ENCODE measurements at places on chromosomes 16 and 17.

- no peak for DNase-seq
Measured at GRCh38 chr17:7717756-7718350, 309 bp downstream of the DNAH2 start.

DNA sequence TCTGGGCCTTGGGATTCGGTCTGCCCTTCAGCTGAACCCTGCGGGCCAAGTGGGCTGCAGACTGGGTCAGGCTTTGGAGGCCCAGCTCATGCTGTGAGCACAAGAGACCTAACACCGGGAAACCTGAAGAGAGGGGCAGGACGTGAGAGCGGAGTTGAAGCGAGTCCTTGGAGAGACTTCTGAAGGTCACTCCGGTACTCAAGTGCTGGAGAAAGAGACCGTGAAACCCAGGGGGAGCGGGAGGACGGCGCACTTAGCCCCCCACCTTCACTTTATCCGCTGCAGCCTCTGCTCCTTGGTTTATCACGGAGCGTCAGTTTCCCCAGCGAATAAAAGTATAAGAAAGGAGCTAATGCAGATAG is 361 bp downstream of the UQCRC2 start:
- no peak for DNase-seq

- DNase-seq: no peak
Measured at GRCh38 chr16:11180489-11180888, 75.5 kb downstream of the SOCS1 start.

DNA sequence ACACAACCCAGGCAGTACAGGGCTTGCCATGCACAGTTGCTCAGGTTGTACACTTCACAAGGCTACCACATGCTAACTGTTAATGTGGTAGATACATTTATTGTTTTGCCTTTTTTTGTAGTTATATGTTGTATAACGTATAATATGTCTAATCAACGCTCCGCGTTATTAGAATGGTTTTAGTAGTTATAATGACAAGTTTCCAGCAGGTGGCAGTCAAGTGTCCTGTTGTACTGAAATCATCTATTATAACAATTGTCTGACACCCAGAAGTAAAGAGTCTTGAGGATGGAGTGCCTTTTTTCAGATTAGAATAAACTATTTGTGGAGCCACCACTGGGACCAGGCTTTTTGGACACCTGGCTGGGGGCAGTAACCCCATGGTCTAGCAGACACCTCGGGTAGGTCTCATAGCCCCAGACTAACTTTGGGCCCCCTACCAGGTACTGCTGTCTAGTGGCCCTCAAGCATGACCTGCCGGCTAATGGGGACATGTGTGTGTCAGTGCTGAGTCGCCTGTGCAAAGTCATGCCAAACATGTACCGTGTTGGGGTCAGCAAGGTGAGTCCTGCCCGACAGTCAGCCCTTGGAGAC is 32.8 kb downstream of the MYO15A start:
- DNase-seq: no peak

DNA sequence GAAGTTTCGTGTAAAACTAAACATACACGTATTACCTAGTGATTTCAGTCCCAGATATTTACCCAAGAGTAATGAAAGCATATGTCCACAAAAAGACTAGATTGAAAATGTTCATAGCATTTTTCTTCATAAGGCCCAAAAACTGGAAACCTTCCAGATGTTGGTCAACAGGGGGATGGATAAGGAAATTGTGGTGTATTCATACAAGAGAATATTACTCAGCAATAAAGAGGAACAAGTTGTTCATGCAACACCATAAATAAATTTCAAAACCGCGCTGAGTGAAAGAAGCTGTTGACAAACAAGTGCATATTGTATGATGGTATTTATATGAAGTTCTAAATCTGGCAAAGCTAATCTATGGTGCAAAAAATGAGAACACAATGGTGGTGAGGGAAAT is 54.1 kb upstream of the NFAT5 start:
- no peak for DNase-seq

- DNase-seq: no peak
Measured at GRCh38 chr16:85029408-85029784, 1.8 kb downstream of the KIAA0513 start.

DNA sequence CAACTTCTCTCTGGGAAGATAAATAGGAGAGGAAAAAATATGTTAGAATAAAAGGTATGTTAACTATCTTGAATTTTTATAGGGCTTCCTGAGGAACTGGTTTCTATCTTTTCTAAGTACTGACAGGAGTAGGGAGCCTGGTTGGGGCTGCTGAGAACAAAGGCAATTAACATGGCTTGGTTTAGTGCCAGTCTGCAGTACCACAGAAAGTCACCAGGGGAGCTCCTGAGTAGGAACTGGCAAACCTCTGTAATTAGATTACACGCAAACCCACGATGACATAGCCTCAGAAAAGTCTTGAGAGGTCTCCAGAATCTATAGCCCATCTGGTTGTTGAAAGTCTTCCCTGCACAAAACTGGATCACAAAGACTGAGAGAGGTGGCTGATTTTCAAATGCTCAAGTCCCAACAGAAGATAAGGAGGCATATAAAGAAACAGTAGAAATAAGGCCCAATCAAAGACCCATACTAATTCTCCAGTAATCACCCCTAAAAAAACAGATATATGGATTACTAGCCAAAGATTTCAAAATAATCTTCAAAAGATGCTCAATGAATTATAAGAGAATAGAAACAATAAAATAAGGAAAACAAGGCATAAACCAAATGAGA is 11.7 kb upstream of the CNTNAP4 start:
- no peak for DNase-seq

GRCh38 chr16:3971261-3971660 is 90.7 kb upstream of the CREBBP start:
- no peak for DNase-seq

DNA sequence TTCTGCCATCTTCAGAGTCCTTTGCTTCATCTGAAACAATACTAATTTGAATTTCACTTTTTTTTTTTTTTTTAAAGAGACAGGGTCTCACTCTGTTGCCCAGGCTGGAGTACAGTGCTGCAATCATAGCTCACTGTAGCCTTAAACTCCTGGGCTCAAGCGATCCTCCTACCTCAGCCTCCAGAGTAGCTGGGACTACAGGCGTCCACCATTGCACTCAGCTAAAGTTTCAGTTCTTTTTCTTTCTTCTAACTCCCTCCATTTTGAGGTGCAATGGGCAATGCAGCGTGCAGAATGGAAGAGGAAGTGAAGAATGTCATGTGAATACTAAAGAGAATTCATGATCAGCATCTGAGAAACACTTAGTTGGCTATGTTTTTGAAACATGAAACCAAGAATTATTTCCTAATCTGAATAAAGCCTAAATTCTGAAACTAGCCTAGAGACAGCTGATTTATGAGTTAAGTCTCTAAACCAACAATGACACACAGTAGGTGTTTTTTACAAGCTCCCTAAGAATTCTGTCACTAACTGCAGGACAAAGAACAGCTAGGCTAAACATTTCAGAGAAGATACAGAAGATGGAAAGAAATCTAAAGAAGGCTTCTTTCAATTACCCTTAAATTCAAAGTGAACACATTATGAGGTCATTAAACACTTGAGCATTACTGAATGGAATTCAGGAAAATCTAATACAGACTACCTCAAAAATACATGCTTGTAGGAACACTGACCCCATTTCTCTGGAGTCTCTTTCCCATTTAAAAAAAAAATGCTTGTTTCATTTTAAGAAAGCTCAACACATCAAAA is 21.0 kb downstream of the SNN start:
- no peak for DNase-seq

- no peak for DNase-seq
Measured at GRCh38 chr17:60372790-60373483, 19.0 kb downstream of the USP32 start.

DNA sequence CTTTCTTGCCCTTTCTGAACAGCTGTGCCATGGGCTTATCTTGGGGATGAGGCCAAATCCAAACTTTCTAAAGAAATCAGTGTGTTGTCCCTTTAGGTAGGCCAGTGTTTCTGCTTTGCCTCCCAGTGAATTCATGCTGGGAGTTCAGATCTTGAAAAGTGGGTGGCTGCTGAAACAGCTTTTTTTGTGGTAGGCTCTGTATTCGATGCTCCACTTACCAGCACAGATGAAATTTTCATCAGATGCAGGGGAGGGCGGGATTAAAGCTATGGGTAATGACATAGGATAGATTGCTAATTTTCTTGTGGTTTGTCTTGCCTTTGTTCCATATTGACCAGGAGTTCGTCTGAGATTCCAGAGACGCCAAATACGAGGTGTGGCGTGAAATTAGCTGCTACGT is 2.8 kb downstream of the SOCS7 start:
- DNase-seq: no peak

- no peak for DNase-seq
Measured at GRCh38 chr16:24841291-24841690, 4.5 kb upstream of the SLC5A11 start.

DNA sequence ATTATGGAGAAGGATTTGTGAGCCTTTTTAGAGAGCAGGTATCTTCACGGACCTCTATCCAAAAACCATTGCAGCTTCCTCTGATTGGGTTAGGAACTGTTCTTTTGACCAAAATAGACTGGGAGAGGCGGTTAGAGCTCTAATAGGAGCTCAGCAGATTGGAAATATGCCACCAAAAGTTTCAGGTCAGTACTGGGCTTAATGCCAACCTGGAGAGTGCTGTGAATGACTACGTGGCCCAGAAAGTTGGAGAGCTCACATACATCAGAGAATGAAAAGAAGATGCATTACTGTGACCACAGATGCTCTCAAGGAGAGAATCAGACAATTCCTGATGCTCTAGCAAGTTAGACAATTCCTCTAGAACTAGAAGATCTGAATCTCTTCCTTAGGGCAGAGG is 86.5 kb downstream of the ABCA8 start:
- no peak for DNase-seq

DNA sequence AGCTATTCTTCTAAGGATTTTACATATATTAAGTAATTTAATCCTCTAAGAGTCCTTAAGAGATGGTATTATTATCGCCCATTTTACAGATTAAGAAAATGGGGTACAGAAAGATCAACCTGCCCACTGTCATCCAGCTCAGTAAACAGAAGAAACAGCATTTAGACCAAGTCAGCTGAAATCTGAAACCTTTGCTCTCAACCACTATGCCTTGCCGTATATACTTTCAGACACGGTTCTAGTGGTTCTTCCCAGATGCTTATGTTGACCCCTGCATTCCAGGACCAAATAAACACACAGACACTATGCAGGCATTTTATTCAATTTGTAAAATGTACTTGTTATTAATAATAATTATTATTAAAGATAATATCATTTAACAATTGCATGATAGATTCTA is 854.8 kb downstream of the KCNJ2 start:
- no peak for DNase-seq

DNA sequence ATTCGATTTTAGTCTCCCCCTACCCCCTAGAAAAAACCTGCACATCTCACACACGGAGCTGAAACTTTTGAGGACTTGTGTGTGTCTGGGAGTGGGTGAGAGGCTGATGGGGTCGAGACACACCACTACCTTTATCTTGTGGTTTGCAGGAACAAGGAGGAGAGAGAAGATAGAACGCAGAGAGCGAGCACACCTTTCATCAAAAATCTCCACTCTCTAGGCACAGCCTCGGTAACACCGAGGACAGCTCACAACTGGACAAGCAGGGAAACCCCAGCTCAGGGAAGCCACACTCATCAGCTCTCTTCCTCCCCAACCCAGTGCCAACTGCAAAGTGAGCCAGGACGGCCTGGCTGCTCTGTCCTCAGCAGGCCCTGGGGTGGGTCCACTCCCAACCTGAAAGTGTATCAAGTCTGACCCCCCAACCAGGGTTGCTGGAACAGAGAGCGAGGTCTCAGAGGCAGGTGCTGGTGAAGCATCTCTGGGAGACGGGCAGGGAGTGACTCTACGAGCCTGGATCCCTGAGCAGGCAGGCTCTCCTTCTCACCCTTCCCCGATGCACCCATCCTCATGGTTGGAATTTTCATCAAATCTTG is 5.2 kb upstream of the GHDC start:
- no peak for DNase-seq

DNA sequence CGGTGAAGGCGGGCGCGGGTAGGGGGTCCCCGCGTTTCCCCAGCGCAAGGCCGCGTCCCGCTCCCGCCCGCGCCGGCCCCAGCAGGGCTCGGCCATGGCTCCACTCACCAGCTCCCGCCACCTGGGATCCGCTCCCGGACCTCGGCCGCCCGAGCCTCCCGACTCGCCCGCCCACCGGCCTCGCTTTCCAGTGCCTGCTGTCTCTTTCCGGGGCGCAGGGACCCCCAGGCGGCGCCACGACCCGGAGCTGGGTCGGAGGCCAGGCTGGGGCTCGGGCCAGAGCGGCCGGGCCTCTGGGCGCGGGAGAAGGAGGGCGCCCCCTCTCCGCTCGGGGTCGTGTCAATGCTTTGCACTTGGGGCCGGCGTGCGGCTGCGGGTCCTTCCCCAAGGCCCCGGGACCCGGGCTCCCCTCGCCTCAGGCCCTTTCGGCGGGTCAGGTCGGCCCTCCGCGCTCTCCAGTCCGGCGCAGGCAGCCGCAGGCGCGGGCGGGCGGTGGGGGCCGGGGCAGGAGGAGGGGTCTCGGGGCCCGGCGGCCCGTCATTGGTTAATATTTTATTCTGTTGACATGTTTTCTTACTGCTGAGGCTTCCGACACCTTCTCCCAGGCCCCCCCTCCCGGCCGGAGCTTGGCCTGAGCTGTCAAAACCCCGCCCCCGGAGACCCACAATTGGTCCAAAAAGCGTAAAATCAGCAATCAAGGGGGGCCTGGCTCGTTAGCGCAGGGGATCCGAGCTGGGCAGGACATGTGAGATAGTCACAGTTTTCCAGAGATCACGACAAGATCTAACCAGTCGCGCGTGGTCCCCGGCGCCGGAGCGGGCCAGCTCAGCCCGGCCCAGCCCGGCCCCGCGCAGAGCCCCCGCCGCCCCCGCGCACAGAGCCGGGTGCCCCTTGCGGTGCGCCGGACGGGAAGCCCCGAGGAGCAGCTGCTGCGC is at the start of gene TBX2:
Gene TBX2 (plus strand): TSS at position 713 of the 935 bp plus-strand sequence. CDS start 334 bp downstream, outside the sequence.
- DNase-seq: peak; percentile 92

DNA sequence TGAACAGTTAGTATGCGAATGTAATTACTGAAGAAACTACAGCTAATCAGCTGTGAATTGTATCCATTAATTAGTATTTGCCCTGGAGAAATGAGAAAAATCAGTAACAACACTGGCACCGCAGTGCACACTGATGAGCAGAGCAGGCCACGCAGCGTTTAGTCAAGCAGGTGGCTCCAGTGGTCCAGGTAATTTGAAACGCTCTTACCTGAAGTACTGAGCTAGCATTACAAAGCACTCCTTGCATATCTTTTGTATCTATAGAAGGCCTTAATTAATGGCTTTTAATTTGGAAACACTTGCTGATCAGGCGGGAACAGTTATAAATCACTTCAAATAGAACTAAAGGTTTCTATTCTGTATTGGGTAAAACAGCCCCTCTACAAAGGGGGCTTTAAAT is 76.4 kb downstream of the TOX3 start:
- DNase-seq: no peak

GRCh38 chr17:28029044-28029443 is 13.4 kb upstream of the NLK start:
- DNase-seq: no peak

GRCh38 chr17:27086526-27086925 is 207.4 kb upstream of the WSB1 start:
- DNase-seq: no peak

DNA sequence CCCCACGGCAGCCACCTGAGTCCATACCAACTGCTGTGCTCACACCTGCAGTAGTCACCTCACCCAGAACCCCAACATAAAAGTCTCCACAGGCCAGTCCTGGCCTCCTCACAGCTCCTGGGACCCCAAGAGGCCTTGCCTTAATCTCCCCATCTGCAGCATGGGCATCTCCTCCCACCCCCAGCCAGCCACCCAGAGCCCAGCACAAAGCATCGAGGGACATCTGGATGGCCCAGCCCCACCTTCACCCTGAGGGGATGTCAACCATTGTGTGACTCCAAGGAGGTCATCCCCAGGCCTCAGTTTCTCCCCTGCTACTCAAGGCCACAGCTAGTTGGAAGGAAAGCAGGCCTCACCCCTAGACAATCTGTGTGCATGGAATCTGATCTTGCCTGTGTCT is 1775.3 kb downstream of the TP53TG3F start:
- no peak for DNase-seq
